Right ventricle myocardium superior (tissue), 1 donor: ENCODE measurements at places on chromosomes 4 and X.

- no peak for DNase-seq
Observed at GRCh38 chr4:24003926-24004325, 114.1 kb upstream of the PPARGC1A start.

DNA sequence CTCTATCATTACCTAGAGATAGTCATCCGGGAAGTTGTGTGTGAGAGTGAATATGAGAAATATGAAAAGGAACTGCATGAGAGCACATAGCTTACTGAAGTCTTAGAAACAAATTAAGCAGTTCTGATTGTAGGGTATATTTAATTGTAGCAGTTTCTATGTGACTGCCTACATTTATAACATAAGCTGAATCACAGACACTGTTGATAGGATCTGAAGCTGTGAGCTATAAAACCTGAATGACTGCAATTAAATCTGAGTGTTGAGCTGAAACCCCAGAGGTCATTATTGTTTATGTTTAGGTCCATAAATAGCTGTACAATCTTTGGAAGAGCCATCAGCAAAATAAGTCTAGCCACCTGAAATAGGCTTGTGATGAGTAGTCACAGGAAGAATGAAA, 210.1 kb upstream of the CXCL13 start:
- no peak for DNase-seq

DNA sequence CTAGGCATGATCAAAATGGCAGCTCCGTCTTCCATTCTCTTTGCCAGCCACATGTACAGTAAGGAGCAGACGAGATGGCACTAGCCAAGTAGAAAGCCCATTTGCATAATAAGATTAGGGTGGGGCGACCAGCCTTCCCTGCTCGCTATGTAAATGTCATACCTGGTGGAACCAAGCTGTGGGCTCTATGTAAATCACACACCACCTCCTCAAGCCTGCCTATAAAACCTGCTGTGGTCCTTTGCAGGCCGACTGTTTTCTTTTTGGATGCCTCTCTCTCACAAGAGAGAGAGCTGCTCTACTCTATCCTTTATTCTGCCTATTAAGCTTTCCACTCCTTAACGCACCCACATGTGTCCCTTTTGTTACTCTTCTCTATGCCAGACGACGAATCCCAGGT, 1472.7 kb downstream of the ARAP2 start:
- no peak for DNase-seq

DNA sequence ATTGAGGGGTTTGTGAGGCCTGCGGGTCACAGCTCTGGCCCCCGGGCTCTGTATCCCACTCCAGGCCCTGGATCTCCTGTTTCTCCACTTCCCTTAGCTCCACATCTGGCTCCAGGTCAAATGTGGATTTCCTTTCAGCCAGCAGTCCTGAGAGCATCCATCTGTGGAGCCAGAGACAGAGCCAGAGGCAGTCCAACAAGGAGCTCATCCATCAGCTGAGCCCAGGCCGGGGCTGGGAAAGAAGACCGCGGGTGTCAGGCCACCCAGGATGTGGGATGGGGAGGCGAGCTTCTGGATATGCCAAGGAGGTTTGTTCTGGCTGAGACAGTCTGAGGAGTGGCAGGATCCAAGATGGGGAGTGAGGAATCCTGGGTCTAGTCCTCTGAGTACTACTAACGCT, 91.7 kb downstream of the EFNB1 start:
- no peak for DNase-seq

DNA sequence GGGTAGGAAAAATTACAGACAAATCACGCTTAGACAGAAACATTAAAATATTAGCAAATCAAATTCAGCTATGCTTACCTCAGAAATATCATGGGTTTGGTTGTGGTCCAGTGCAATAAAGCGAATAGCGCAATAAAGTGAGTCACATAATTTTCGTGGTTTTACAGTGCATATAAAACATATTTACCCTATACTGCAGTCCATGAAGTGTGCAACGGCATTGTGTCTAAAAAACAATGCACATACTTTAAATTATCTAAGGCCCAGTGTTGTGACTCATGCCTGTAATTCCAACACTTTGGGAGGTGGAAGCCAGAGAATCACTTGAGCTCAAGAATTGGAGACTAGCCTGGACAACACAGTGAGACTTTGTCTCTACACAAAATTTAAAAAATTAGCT, 195.7 kb upstream of the IL1RAPL1 start:
- DNase-seq = no peak

- DNase-seq = no peak
Observed at GRCh38 chr4:114132830-114133229, 153.4 kb upstream of the ARSJ start.

DNA sequence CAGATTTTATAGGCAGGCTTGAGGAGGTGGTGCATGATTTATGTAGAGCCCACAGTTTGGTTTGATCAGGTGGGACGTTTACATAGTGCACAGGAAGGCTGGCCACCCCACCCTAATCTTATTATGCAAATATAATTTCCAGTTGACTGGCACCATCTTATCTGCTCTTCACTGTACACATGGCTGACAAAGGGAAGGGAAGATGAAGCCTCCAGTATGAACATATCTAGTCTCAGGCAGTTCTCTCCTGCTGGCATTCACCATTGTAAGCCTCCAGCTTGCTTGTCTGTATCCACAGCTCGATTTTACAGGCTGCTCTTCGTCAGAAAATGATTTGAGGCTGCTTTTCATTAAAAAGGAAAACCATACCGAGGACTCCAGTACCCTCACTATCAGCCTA, 278.3 kb downstream of the TECRL start:
- DNase-seq = no peak

GRCh38 chr4:179666226-179666625, 2224.0 kb upstream of the AGA start:
- no peak for DNase-seq

DNA sequence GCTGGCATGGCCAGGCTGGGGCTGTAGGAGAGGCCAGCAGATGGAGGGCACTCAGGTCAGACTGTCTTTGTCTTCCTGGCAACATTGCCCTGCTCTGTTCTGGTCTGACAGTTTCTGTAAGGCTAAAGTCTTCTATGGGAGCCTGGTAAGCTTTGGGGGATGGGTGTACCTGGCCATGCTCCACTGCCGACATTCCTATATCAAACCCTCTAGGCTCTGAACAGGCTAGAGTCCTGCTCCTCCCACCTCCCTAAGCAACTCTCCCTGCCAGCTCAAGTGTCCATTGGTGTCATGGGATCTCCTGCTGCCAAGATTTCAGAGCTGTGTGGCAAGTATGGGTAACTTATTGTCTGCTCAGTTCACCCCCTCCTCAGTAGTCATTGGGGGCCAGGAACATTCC, 163.5 kb upstream of the UGT8 start:
- no peak for DNase-seq

- DNase-seq = no peak
Observed at GRCh38 chr4:47615385-47615784, 130.3 kb downstream of the ATP10D start.

DNA sequence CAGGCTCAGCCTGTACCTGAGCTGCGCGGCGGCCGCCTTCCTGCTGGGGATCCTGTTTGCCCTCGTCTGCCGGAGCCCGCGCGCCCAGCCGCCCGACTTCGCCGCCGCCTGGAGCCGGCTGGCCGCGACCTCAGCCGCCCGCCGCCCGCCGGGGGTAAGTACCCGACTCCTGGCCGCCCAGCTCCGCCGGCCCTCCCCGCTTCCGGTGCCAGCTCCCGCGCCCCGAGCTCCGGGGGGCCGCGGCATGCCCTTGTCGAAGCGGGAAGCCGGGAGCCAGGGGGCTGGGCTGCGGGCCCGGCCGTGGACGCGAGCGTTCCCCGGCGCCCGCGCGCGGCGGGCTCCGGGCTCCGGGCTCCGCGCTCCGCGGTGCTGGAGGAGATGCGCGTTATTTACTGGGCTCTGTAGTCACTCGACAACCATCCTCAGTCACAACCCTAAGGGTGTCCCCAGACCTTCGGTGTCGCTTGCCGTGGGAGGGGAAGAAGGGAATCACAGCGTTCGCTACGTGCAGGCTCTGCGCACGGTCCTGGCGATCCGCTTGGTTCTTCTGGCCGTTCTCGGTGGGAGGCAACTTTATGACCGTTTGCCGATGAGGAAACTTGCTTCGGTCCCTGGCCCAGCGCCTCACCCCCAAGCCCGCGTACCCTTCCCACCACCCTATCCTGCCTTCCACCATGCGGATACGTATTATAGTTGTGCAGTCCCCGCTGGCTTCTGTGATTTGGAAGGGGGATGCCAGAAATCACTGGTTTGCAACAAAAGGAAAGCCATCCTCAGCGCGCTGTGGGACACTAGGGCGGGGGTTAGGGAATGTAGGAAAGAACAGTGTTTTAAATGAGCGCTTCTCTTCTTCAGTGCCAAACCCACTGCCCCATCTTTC, 944 bp downstream of the SNX25 start:
- peak; percentile 73 for DNase-seq

DNA sequence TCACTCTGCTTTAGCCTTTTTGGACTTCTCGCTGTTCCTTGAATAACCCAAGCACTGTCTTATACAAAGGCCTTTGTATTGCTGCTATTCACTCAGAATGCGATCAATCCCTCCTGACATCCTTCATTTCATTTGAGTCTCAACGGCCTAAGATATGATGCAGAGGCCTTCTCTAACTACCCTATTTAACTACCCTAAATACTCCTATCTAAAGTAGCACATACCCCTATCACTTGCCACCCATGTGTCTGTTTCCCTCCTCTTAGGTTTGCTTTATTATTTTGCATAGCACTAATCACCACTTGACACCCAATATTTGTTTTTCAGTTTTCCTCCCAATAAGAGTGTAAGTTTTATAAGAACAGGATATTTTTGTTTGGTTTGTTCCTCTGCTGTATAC, 42.3 kb upstream of the ACSL4 start:
- no peak for DNase-seq

DNA sequence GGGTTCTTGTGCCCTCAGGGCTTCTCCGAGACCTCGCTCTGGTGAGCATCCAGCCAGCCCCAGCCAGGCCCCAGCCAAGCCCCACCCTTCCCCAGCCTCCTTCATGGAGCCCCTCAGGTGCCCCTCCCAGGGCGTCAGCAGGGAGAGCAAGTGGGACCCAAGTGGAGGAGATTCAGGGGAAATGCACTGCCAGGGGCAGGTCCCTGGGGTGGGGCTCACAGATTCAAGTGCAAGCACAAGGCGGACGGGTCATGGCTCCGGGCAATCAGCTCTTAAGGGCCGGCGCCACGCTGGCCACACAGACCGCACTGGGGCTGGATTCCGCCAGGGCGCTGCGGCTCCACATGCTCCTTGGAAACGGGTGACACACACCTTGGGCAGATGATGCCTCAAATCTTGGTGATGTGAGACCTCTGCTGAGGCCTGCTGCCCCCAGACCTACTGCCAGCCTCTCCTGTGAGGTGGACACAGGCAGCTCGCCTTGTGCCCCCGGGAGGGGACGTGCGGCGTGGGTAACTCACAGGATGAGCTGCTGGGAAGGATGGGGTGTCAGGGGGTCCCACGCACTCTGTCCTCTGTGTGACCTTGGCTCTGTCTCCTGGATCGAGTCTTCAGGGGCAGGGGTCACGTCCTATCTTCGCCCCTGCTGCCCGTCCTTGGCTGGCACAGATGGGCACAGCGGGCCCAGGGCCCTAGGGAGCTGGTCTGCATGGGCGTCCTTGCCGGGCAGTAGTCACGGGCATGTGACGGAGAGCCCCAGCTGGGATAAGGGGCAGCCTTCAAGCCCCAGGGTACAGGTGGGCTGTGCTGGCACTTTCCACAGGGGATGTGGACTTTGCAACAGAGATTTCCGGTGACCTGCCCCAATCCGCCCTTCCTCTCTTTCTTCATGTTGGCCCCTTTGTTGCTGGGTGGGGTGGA, 17.1 kb downstream of the NAT8L start:
- no peak for DNase-seq

DNA sequence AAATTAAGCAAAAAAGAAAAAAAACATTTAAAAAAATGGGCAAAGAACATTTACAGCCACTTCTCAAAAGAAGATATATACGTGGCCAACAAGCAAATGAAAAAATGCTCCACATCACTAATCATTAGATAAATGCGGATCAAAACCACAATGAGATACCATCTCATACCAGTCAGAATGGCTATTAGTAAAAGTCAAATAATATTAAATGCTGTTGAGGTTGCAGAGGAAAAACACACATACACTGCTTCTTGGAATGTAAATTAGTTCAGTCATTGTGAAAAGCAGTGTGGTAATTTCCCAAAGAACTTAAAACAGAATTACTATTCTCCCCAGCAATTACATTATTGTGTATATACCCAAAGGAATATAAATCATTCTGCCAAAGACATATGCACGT, 1189.0 kb downstream of the PCDH18 start:
- DNase-seq = no peak

- peak; percentile 38 for DNase-seq
Observed at GRCh38 chr4:8163026-8163425, 4.4 kb upstream of the ABLIM2 start.

- DNase-seq = no peak
Observed at GRCh38 chr4:144284026-144284425, 143.5 kb upstream of the GYPA start.

DNA sequence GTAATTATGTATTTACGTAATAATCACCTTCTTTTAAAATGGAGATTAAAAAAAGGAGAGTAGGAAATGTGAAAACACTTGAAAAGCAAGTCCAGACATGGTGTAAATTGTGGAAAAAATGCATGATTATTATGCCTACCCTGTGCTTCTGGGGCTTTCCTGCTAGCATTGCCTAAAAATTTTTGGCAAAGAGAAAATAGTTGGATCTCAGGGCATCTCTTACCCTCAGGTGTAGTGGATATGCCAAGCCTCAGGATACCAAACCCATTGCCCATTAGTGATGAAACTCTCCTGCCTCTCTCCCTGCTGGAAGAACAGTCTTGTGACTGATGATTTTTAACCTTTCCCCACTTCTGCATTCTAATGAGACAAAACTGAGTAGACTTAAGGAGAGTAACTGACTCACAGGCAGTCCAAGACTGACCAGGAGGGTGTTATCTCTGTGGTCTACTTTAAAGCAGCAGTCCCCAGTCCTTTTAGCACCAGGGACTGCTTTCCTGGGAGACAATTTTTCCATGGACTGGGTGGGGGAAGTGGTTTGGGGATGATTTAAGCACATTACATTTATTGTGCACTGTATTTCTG, 174.6 kb downstream of the ZNF330 start:
- DNase-seq = no peak
